ENCODE measurements at places on chromosomes 3 and 15.

DNA sequence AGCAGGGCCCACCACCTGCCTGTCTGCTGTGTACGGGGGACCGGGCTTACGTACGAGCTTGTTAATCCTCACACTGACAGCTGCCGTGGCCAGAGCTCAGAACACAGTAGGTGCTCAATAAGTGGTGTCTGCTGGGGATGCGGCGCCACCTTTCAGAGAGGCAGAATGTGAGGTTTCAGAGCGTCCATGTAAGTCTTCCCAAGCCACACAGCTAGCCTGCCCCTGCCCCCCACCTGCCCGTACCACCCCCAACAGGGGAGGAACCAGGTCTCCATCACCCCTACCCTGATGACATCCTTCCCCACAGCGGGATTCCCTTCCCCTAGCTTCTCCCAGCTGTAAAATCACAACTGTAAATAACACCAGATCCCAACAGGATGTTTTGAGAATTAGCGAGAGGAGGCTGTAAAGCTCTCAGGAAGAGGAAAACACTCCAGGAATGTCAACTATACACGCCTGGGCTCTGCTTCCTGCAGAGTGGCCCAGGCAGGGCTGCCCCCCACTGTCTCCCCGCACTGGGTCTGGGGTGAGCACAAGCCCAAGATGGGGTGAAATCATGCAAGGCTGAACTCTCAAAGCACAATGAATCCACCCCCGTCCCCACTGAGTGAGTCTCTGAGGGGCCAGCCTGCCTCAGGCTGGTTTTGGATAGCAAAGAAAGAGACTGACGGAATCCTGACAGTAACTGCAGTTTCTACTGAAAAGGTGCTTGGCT is 250.1 kb upstream of the LYSMD4 start:
- DNase-seq = no peak

DNA sequence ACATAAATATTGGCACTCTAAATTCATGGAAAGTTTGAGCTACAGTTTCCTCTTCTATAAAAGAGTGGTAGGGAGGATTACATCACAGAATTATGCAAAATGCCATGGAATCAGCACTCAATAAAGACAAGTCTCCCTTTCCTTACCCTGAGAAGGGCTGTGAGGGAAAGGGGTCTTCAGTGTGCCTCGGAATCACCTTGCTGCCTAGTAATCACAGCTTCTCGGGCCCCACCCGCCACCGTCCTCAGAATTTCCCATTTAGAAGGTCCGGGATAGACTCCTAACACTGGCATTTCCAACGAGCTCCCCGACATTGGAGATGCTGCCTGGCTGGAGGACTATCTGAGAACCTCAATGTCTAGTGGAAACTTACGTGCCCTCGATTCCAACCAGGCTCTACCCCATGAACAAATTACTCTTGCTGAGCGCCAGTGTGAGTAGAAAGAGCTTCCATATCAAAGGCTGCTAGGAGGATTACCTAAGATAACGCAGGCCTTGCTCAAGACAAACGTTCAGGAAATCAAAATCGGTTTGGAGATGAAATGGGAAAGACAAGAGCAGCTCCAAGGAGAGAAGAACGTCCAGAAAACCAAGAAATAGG is 92.1 kb upstream of the CHD2 start:
- DNase-seq = no peak

- no peak for DNase-seq
Observed at GRCh38 chr3:195230244-195230643, 40.7 kb downstream of the XXYLT1 start.

- no peak for DNase-seq
Observed at GRCh38 chr15:39022532-39023305, 458.1 kb upstream of the RASGRP1 start.

- DNase-seq = no peak
Observed at GRCh38 chr15:99486371-99487336, 79.1 kb upstream of the MEF2A start.

DNA sequence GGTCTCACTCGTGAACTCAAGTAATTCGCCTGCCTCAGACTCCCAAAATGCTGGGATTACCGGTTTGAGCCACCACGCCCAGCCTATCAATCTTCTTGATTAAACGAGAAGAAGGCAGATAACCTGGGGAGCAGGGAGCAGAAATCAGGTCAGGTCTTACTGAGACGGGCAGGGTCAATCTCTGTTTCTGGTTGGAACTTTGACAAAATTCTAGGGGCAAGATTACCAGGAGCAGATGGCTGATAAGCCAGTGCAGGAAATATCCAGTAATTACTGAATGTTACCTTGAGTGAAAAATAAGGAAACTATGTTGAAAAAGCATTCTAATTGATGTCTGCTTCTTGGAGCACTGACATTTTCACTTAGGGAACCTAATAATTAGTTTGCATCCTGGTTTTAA is 24.4 kb upstream of the GOLM2 start:
- no peak for DNase-seq

- no peak for DNase-seq
Observed at GRCh38 chr3:129536374-129536667, 6.7 kb upstream of the H1-8 start.

DNA sequence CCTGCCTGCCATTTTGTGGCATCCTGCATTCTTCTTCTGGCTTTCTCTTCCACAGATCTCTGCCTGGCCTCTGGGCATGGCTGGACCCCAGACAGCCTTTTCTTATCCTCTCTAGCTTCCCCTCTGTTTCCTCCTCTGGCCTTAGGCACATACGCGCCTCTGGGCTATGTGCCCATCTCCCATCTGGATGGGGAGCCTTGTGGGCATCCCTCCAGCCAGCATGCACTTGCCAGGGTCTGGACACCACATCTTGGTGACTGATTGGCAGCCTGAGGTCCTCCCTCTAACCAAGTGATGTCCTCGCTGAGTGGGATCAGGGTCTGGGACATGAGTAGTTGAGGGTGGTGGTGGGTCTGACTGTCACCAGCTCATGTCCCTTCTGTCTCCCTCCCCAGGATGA is 12.8 kb downstream of the PLEKHO2 start:
- DNase-seq = no peak

DNA sequence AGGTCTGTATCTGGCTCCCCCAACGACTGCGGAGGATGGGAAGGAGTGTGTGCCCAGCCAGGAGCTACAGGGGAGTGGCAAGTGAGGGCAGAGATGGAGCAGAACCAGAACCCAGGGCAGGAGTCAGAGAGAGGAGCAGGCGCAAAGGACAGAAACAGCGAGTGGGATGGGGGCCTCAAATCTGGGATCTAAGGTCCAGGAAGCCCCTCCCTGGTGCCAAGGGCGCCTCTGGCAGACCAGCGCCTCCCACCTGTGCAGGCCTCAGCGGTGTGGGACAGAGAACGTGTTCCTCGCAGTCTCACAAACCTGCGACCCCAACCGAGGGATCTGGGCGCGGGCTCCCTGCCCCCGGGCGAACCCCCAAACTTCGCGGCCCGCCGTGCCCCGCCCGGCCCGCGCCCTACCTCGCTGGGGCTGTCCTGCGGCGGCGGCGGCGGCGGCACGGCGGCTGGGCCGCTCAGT is 301 bp downstream of the PCBP4 start:
- DNase-seq = no peak

Measured in stimulated activated CD8-positive, alpha-beta memory T cell treated with anti-CD3 and anti-CD28 coated beads, Interleukin-2, amount 100 ng/mL, for 1 hour (primary cell).